ENCODE measurements at places on chromosomes 11 and 22. TPM values are rescaled to one million over a fixed set of nuclear protein-coding genes. Genes with fewer than 3 reads are reported as not detected.
A peak's percentile ranks its signal among the peaks of the same experiment; 100 is the strongest.

- no peaks in the 10 kb centered on the region for H3K36me3 ChIP-seq
- H3K4me3 ChIP-seq, result no peak overlapping the region
Observed at GRCh38 chr22:43658823-43659222, 153.3 kb downstream of the EFCAB6 start.

DNA sequence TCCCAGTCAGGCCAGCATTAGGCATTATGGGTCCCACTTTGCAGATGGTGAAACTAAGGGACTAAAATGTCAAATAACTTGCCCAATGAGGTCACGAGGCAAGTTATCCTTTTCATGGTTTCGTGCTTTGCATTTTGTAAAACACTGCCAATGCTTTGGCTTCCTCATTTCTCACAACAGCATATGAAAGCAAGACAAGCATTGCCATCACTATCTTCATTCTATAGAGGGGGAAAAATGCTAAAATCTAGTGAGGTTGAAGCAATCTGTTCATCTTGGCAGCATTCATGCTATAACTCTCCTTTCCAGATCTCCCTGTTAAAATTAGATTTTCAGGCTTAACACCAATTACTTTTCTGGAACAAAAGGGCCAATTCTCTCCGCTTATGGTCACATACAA, 14.8 kb downstream of the FAM181B start:
- H3K27ac ChIP-seq, result no peak overlapping the region
- H3K36me3 ChIP-seq, result no peaks in the 10 kb centered on the region
- H3K27me3 ChIP-seq, result no peaks in the 10 kb centered on the region
- no peaks in the 10 kb centered on the region for H3K4me1 ChIP-seq
- no peak for DNase-seq
- no peak overlapping the region for H3K4me3 ChIP-seq

GRCh38 chr11:66339162-66339675, 3.0 kb upstream of the RIN1 start:
- no peak overlapping the region for H3K4me3 ChIP-seq
- H3K4me1 ChIP-seq, result peaks cover 38% of the 10 kb centered on the region

GRCh38 chr11:60208146-60208895, 25.4 kb upstream of the MS4A6A start:
- no peak for DNase-seq
- no peaks in the 10 kb centered on the region for H3K36me3 ChIP-seq
- no peaks in the 10 kb centered on the region for H3K4me1 ChIP-seq
- H3K27me3 ChIP-seq, result no peaks in the 10 kb centered on the region
- no peak overlapping the region for H3K4me3 ChIP-seq

GRCh38 chr22:21573750-21574494, 6.4 kb downstream of the UBE2L3 start:
- H3K27me3 ChIP-seq, result no peaks in the 10 kb centered on the region
- H3K36me3 ChIP-seq, result peaks cover 5% of the 10 kb centered on the region
- no peak overlapping the region for H3K4me3 ChIP-seq
- DNase-seq, result no peak
- peaks cover 26% of the 10 kb centered on the region for H3K4me1 ChIP-seq

Gene CCDC81
- total RNA-seq, result 0.36 TPM

- H3K4me1 ChIP-seq, result no peaks in the 10 kb centered on the region
- no peak overlapping the region for H3K27ac ChIP-seq
- no peaks in the 10 kb centered on the region for H3K36me3 ChIP-seq
- H3K4me3 ChIP-seq, result no peak overlapping the region
Observed at GRCh38 chr11:67095214-67095507, 23.9 kb upstream of the KDM2A start.

- peaks cover 4% of the 10 kb centered on the region for H3K4me1 ChIP-seq
- H3K4me3 ChIP-seq, result no peak overlapping the region
- H3K36me3 ChIP-seq, result no peaks in the 10 kb centered on the region
- no peaks in the 10 kb centered on the region for H3K27me3 ChIP-seq
Observed at GRCh38 chr11:111581341-111581740, 20.9 kb upstream of the SIK2 start.

Gene NPAS4
- 0.36 TPM for total RNA-seq

GRCh38 chr11:35163209-35163608, 24.2 kb downstream of the CD44 start:
- DNase-seq, result no peak
- peak overlapping the region; percentile 99 for H3K27ac ChIP-seq
- H3K36me3 ChIP-seq, result peaks cover 30% of the 10 kb centered on the region

- H3K4me1 ChIP-seq, result peaks cover 63% of the 10 kb centered on the region
- peak overlapping the region; percentile 19 for H3K4me3 ChIP-seq
- H3K27ac ChIP-seq, result peak overlapping the region; percentile 90
- no peaks in the 10 kb centered on the region for H3K27me3 ChIP-seq
- DNase-seq, result peak; percentile 50
Observed at GRCh38 chr11:108870373-108871020, 205.6 kb downstream of the DDX10 start.
